ENCODE measurements at places on chromosomes 4 and X.
A peak's percentile ranks its signal among the peaks of the same experiment; 100 is the strongest.

DNA sequence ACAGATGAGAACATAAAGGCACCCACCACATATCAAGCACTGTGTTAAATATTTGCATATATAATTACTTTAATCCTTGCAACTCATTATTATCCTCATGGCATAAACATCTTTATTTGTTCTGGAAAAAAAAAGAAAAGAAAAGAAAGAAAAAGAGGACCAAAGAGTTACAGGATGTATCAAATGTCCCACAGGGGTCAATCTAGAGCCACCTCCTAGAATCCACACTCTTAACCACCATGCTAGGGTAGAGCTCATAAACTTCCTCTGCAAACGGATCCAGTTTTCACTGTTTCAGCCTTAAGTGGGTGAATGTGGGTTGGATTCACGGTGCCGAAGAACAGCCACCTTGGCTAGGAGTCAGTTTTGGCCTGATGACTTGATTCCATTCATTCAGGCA, 171.1 kb upstream of the PPARGC1A start:
- no peak for DNase-seq

DNA sequence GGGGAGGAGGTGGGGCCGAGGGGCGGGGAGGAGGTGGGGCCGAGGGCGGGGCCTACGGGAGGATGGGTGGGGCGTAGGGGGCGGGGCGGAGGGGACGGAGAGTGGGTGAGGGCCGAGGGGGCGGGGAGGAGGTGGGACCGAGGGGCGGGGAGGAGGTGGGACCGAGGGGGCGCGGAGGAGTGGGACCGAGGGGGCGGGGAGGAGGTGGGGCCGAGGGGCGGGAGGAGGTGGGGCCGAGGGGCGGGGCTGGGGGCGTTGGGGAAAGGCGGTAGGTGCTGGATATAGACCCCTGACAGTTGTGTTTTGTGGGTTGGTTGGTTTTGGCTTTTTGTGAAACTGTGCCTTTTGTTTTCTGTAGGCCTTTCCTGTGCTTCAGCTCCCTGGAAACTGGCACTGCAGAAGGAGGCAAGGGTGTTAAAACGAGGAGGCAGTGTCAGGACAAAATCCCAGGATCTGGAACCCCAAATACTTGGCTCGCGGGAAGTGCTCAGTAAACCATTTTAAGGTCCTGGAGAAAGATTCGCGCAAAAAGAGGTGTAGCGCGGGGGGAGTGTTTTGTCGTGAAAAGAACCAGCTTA, 580 bp upstream of the MMGT1 start:
- DNase-seq, result peak; percentile 78

GRCh38 chr4:10006601-10007435, 14.5 kb downstream of the SLC2A9 start:
- DNase-seq, result no peak

GRCh38 chr4:102525097-102525496, 23.9 kb downstream of the NFKB1 start:
- peak; percentile 75 for DNase-seq

GRCh38 chr4:107939307-107939706, 8.0 kb downstream of the CYP2U1 start:
- no peak for DNase-seq

- peak; percentile 42 for DNase-seq
These were observed 90.2 kb downstream of the ARHGAP10 start for GRCh38 chr4:147822128-147822527.

DNA sequence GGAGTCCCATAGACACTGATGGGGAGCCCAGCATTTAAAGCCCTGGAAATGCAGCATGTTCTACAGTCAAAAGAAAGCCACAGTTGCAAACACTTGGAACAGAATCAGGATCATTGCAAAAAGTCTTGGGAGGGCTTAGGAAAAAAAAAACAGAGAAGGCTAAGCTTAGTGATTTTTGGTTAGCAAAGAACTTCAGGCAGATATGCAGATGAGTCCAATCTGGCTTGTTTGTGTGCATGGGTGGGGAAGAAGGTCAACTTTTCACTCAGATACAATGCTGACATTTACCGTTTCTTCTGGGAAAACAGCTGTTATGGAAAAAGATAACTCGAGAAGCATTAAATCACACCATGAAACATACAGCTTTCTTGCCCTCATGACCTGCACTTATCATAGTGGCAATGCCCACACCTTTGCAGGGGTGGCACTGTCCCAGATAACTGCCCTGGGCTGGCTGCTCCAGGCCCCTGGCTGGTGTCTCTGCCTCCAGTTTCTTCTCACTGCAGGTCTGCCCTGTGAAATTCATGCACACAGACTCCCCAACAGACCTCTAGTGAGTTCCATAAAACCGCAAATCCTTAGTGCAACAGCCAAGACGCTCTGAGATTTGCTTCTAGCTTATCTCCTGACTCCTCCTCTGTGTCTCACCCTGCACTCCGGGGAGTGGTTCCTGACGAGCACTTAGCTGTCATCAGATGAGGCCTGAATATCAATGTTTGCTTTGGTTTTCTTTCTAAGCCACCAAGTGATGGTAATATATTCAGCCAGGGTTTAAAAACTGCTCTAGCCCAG, 99.2 kb downstream of the DRD5 start:
- no peak for DNase-seq

GRCh38 chr4:170827562-170828274, 738.0 kb upstream of the AADAT start:
- DNase-seq, result no peak

- DNase-seq, result no peak
These were observed 4.0 kb upstream of the PDGFRA start for GRCh38 chr4:54224996-54225597.

DNA sequence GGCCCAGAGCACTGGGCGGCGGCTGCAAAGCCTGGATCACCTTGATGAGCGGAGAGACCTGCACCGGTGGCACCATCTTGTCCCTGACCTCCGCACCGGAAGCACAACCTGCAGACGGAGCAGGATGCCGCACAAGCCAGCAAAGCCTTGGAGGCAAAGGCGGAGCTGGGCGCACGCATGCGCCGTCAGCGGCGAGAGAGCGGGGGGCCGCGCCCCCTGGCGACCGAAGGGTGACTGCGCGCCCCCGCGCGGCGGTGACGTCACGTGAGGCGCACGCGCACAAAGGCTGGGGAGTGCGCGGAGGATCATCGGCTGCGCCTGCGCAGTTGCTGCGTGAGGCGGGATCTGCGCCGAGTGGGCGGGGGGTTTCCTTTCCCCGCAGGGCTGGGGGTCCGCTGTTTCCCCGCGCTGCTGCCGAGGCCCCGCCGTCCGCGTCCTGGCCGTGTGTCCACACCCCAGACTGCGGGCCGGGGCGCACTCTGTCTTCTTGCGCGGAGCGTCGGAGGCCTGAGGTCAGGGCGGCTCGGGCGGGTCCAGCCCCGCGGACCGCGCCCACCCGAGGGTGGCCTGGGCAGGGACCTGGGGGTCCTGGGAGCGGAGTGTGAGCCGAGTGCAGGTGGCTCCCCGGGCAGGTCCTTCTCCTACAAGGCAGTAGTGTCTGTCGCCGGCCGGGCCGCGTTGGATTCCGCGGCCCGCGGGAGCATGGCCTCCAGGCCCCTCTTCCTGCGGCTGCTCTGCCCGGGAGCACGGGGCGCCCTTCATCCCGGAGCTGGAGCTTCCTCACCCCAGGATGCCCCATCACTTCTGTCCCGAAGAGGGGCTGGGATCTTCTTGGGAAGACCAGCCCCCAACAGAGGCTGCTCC, at the start of the genes ATP5ME and MYL5:
ATP5ME (minus strand) TSS at position 105 of the 864 bp plus-strand sequence; CDS start at position 76, 29 bp downstream.
MYL5 (plus strand) TSS at position 371 of the 864 bp plus-strand sequence. CDS start 3,485 bp downstream, outside the sequence.
- peak; percentile 98 for DNase-seq

GRCh38 chr4:21992330-21992729, 43.8 kb upstream of the KCNIP4 start:
- no peak for DNase-seq

- no peak for DNase-seq
These were observed 379.5 kb upstream of the MAD2L1 start for GRCh38 chr4:120446051-120446567.

- DNase-seq, result no peak
These were observed 106.9 kb downstream of the FAM53A start for GRCh38 chr4:1576961-1577821.

- DNase-seq, result no peak
These were observed 409.2 kb upstream of the FGF13 start for GRCh38 chrX:139120760-139121159.

DNA sequence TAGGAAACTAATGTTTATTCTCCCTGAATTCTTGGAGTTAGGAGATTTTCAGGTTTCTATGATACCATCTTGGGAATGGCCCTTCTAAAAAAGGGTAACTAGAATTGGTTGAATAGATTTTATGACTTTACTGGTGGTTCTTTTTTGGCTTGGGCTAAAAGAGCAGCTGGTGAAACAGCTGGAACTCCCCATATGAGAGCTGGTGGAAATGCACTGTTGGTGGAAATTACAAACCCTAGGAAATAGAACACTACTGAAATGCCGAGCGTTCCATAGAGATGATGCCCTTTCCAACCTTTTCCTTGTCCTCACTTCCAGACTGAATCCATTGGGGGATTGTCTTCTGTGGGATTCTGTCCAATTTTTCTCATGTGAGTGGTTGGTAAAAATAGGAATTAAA, 139.5 kb downstream of the STIM2 start:
- DNase-seq, result no peak

DNA sequence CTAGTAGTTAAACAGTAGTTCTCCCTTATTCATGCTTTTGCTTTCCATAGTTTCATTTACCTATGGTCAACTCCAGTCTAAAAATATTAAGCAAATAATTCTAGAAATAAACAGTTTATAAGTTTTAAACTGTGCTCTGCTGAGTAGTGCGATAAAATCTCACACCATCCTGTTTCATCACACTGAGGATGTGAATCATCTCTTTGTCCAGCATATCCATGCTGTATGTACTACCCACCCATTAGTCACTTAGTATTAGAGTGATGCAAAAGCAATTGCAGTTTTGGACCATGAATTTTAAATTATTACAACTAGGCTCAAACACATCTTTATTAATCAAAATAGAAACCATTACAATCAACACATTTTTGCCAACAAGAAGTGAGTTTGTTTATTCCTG, 187.4 kb downstream of the TEX13C start:
- DNase-seq, result no peak

GRCh38 chr4:164484551-164484950, 269.4 kb upstream of the SMIM31 start:
- no peak for DNase-seq

DNA sequence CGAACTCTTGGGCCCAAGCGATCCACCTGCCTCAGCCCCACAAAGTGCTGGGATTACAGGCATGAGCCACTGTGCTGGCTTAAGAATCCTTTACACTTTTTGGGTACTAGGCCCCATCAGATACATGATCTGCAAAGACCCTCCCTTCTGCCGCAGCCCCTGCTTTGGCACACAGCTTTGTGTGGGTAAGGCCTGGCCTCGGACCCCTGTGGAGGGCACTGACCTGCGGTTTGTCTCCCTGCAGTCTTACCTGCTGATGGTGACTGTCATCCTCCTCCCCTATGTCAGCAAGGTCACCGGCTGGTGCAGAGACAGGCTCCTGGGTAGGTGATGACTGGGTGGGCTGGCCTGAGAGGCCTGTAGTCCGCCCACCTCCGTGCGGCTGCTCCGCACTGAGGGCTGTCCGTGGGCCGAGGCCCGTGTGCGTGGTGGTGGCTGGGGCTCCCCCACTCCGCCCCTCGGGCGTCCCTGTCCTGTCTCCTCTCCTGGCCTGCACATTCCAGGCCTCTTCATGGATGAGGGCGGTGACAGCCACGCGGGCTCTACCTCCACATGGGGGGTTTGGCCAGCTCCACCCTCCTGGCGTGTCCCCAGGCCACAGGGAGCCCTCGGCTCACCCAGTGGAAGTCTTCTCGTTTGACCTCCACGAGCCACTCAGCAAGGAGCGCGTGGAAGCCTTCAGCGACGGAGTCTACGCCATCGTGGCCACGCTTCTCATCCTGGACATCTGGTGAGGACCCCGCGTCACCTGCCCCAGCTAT, 18.0 kb downstream of the DGKQ start:
- DNase-seq, result no peak

- DNase-seq, result no peak
These were observed 813.8 kb upstream of the HTR2C start for GRCh38 chrX:113770071-113770470.

GRCh38 chr4:31411565-31411964, 691.4 kb downstream of the PCDH7 start:
- no peak for DNase-seq

- DNase-seq, result no peak
These were observed 821 bp upstream of the NALF2 start for GRCh38 chrX:69503228-69503781.

DNA sequence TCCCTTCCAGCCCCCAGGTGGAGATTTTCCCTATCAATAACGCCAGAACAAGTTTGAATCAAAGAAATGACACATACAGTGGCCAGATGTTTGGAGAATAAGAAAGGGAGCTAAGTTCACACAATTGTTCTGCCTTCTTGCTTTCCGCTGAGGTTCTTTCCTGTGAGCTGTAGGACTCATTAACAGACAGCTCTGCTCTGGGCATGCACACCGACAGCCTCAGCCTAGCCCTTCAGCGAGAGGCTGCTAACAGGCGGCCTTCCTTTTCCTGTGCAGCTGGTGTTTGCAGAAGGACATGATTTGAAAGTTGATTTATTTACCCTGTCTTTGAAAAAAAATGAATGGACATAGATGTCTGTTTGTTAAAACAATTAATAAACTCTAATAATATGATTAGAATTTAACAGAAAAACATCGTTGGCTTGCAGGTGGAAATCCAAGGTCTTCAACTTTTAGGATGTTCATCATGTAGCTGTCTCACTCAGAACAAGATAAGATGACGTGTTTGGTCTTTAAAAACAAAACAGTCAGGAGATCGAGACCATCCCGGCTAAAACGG, 183.3 kb downstream of the KDR start:
- DNase-seq, result peak; percentile 30

DNA sequence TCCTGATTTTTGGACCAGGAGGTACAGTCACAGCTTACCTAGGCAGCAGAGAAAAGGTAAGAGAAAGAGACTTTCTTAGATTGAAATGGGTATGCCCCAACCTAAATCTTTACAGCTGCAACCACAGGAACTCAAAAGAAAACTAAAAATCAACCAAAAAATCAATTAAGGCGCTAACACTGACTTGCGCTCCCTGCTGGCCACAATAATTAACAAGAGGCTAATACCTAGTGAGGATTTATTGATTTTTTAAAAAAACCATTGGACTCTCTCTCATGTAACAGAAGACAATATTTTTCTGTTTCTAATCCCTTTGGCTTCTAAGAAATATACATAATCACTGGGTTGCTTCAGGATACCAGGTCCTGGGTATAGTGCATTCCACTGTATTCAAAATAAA, 153.9 kb upstream of the TENM3 start:
- DNase-seq, result no peak

DNA sequence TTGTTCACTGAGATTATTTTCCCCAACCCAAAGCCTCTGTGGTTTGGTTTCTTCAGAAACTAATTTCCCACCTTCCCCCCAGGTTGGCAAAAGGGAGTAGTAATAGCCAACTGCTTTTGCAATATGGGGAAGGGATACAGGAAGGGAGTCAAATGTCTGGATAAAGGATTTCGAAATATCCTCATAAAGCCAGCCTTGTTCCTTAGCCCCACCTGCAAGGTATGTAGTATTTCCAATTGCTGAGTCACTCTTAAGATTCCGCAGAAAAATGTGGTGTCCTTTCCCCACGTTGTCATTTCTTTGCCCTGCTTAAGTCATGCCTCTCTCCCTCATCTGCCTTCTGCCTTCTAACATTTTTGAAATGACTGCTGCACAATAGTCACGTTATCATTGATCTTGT, 138.8 kb upstream of the DCAF8L1 start:
- no peak for DNase-seq

All from hematopoietic multipotent progenitor cell treated with erythropoietin and hydrocortisone succinate and interleukin-3 and kit ligand, for 6 days (in vitro differentiated cells).